Left forelimb (tissue), 1 donor: ENCODE measurements at places on chromosomes 1 and 21.

GRCh38 chr21:19181604-19182140 lies 778.1 kb upstream of the TMPRSS15 start:
- no peak for DNase-seq

GRCh38 chr1:201709564-201710295 lies 119.2 kb upstream of the IPO9 start:
- no peak for DNase-seq

DNA sequence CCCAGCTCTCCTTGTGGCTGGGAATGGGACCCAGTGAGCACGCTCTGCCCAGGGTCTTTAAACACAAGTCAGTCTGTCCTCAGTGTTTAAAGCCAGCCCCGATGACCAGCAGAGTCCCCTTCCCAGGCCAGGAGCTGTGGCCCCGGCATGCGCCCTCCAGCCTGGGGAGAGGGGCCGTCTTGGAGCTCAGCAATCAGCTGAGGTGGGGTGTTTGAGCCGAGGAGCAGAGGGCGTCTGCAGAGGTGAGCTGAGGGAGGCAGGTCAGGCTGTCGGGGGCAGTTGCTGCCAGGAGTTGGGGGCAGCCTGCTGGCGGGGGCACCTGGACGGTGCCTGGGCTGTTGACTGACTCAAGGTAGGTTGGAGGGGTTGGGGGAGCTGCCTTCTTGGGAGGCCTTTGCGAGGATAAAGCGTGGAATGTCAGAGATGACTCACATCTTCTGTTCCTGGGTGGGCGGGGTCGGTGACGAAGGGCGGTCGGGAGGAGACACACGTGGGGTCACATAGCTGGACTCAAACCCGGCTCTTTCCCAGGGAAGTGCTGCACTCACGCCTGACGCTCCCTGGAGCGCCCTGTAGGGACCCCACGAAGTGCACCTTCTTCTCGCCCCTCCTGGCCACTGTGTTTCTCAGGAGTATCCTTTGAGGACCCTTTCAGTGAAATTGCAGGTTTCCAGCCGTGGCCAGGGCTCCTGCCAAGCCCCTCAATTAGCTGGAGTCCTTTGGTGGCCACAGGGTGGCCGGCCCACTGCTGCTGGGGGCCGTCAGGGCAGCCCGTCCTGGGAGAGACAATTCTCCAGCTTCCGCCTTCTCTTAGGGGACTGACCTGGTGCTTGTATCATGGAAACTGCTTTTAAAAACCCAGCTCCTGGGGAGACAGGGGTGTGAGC lies 86.2 kb downstream of the SIK1 start:
- no peak for DNase-seq

DNA sequence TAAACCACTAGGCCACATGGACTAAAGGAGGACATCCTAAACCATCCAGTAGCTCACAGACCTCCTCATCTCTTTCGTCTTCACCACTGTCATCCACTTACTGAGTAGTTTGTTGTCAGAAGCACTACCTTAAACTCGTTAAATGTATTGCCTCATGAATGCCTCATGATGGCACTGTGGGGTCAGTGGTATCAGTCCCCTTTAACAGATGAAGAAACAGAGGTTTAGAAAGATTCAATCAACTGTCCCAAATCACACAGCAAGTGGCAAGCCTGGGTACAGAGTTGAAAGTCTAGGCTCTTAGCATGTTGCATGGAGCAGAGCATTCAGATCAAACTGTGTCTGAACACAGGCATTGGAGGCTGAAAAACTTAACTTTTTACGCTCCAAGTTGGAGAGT lies 183.6 kb upstream of the KIAA0040 start:
- DNase-seq = no peak

DNA sequence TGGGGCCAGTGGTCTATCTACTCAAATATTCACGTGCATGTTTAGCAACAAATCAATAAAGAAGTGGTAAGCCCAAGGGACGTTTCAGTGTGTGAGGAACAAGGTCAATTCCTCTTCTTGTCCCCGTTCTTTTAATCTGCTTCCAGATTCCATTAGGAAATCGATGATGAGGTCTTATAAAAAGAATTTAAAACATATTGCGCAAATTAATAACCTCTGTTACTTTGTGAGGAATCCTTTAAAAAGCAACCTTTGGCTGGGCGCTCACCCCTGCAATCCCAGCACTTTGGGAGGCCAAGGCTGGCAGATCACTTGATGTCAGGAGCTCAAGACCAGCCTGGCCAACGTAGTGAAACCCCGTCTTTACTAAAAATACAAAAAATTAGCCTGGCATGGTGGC lies 113.0 kb upstream of the TMPRSS2 start:
- no peak for DNase-seq

GRCh38 chr1:90143591-90143990 lies 148.7 kb downstream of the ZNF326 start:
- DNase-seq = no peak

GRCh38 chr1:10236405-10237156 lies 26.2 kb downstream of the KIF1B start:
- no peak for DNase-seq

DNA sequence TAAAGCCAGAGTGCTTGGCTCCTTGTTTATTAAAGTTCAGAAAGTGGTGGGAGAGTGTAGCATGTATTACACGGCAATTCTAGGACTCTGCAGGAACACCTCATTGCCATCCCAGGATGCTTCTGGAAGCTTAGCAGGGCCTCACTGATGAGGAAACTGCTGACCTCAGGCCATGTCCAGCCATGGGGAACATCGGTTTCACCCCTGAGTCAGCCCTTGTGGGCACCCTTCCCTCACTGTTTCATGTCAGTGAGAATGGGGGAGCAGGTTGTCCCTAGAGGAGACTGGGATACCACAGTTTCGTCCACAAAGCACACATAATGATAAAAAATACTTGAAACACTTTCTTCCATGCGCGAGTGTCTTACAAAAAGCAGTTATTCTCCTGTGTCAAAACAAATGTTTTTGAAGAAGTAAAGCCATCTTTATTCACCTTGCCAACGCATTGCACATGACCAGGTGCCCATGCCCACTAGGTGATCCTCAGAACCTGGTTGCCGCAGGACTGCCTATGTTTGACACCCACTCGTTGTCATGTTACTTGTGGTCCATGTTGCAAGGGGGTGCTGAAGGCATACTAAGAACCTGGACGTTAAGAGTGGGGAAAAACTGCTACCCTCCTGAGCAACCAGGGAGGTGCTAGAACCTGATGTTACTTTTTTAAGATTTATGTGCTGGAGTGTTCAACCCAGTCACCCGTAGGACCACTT lies 41.2 kb upstream of the TTC22 start:
- DNase-seq = no peak

GRCh38 chr21:31554511-31555022 lies 104.9 kb upstream of the SOD1 start:
- no peak for DNase-seq

DNA sequence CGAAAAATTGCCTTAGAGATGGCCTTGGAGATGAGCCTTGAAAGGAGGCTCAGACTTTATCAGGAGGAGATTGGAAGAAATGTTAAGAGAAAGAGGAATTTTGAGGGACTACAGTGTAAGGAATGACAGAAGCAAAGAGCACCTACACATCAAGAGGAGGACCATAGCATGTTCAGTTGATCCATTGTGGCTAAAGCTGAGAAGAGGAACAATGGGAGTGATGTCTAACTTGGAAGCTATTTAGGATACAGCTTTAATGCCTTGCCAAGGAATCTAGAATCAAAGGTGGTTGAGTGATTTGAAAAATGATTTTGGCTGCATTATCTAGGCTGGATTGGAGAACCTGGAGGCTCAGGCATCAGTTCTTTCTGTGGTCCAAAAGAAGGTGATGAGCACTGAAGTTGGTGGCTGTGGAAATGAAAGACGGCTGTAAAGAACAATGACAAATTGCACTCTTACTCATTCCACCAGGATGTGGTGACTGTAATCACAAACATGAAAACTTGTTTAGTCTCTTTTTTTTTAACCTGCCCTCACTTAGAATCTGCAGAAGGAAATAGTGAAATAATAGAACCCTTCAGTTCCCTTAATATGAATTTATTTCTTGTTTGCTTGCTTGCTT lies 11.3 kb downstream of the FAM20B start:
- DNase-seq = no peak

DNA sequence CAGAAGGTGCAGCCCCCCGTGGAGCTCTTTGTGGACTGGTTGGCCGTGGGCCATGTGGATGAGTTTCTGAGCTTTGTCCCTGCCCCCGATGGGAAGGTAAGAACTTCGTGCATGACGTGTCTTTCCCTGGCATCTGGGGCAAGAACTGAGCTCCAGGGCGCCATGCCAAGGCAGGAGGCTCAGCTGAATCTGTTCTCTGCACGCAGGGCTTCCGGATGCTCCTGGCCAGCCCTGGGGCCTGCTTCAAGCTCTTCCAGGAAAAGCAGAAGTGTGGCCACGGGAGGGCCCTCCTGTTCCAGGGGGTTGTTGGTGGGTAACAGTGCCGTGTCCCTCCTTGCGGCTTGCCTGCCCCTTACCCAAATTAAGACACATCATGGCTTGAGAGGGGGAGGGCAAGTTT lies 27.7 kb downstream of the PADI3 start:
- no peak for DNase-seq

DNA sequence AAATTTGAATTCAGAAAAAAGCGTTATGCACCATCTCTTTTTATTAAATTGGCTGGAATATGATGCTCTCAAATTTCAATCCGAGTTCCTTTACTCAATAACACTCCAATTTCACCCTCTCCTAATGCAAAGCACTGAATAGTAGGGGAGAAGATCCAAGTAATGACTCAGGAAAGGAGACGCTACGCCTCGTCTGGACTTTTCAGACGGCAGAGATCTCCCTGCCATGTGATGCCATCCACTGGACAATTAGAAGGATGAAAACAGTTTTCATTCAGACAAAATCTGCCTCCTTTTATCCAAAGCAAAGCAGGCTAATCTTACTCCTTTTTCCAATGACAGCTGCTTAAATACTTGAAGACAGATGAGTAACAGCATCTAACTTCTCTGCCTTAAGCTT lies 242.4 kb upstream of the GREM2 start:
- no peak for DNase-seq

- no peak for DNase-seq
Observed at GRCh38 chr1:44043176-44044070, 12.2 kb upstream of the SLC6A9 start.

GRCh38 chr1:12597792-12598191 lies 20.2 kb downstream of the DHRS3 start:
- DNase-seq = no peak

DNA sequence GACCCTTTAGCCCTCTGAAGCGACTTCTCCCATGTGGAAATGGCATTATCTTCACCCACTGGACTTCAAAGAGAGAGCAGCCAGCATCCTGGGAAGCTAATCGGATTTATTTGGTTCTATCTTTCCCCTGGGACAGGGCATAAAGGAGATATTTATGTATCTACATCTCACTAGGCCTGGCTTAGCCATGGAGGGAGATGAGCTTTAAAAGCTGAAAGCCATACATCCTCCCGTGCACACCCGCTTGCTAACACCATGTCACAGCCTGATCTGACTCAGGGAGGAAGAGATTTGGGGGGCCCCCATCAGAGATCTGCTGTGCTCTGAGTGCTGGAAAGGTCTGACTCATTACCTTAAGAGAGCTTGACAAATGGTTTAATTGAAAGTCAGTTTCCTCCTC lies 155.9 kb downstream of the PLXNA2 start:
- DNase-seq = no peak

DNA sequence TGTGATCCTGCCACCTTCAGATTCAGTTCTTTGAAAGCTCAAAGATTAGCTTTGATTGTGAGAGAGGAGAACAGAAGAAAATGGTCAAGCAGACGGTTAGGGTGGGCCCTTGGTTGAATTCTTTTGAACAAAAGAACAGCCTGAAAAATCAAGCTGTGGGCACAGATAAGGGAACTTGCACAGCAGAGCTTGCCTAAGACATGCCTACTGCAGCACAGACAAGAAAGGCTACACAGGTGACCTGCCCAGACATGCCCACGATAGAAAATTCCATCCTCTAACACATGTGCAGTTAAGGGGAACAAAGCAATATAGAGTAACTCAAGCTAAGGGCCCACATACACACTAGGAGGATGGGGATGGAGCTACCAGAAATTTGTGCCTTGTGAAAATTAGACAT lies 512.5 kb upstream of the LRRC7 start:
- DNase-seq = no peak
